SW 1271 (cell line): ENCODE measurements at places on chromosomes 2 and 18.

DNA sequence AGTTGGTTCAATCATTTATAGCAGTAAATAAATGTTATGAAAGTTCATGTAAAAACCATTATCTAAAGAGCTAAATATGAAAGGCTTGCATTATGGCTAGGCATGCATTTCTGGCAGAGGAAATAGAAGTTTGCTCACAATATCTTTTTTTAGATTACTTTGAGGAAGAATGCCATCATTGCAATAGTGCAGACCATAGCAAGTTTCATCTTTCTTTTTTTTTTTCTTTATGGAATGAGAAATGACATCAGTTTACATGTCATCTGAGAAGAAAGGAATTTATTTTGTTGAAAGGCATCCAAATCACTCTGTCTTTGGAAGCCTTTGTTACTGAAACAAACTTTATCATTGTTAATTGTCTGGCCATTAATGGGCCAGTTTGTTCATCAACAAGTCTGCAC, 74.5 kb upstream of the NCKAP5 start:
- no peak for DNase-seq

DNA sequence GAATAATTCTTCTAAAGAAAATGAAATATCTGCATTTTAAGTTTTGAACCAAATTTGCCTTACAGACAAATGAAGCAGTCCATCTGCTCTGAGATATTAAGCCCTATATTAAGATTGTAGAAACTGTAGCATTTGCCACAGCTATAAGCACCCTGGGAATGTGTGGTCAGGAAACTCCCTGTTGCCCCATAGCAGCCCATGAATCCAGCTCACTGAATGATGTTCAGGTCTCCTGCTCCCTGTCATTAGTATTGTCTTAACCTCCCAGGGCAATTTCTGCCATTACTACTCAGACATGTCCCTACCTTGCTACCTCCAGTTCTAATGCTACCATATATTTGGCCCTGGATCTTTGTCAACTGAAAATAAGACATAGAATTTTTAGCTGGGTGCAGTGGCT, 41.1 kb downstream of the CDK15 start:
- no peak for DNase-seq

DNA sequence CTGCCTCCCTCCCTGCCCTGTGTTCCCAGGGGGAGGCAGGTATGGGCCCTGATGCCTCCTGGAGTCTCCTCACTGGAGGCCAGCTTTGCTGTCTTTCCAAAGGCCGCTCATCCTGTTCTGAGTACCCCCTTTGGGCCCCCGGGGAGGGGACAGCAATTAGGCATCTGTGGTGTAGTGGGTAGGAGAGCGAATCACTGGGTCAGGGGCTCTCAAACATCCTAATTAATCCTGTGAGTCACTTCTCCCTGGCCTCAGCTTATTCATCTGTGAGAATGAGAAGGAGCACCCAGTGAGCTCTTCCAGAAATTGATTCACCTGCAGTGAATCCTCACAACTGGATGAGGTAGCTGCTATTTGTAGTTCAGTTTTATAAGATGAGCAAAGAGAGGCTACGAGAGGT, 16.4 kb downstream of the TET3 start:
- DNase-seq: no peak

DNA sequence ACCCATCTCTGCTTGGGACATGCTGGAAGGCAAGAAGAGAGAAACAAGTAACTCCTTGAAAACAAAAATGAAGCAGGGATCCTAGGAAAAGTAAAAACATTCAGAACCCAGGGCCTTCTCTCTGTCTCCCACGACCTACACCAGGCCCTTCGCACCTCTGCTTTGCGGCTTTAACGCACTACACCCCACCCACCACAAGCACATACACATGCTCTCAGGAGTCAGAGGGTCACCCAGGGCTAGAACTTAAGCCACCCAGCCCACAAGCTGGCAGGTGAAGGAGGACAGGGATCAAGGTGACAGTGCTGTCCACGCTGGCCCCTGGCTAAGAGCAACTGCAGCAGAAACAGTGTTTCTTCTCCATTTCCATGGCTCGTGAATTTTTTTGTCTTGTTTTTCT, 72.2 kb downstream of the BCL11A start:
- DNase-seq: no peak

GRCh38 chr2:47088371-47089082, 66.6 kb downstream of the STPG4 start:
- DNase-seq: no peak

DNA sequence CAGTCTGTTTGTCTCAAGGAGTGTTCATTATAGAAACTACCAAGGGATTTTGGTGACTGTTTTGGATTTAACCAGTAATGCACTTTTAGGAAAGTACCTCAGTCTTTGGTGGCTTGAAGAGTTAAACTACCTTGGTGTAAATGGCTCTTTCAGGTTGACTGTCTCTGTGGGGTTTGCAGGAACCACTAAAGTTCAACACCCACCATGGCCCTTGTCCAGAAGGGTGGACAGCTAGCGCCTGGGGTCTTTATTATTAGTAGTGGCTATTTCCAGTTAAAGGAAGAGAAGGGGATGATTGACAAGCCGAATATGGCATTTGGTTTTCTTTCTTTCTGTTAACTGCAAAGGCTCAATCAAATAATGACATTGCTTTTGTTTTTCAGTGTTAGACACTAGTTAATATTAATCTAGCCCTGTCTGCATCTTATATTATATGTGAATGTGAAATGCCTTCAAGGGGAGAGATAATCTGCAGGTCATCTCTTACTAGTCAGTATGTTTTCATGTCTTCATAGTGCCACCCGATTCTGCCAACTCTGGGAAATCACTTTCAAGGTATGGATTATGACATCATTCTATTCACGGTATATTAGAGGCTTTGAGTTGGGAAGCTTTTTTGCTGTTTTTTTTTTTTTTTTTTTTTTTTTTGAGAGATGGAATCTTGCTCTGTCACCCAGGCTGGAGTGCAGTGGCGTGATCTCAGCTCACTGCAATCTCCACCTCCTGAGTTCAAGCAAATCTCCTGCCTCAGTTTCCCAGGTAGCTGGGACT, 56.4 kb downstream of the MAP4K4 start:
- no peak for DNase-seq

- no peak for DNase-seq
These were observed 864 bp downstream of the KLHL29 start for GRCh38 chr2:23385748-23386338.

GRCh38 chr18:51438797-51439350, 241.4 kb upstream of the MEX3C start:
- no peak for DNase-seq

GRCh38 chr2:20168048-20168726, 56.7 kb downstream of the SDC1 start:
- no peak for DNase-seq

- DNase-seq: no peak
These were observed 34.2 kb upstream of the GPC1 start for GRCh38 chr2:240401308-240401707.

GRCh38 chr2:25957743-25958142, 24.6 kb downstream of the KIF3C start:
- no peak for DNase-seq

DNA sequence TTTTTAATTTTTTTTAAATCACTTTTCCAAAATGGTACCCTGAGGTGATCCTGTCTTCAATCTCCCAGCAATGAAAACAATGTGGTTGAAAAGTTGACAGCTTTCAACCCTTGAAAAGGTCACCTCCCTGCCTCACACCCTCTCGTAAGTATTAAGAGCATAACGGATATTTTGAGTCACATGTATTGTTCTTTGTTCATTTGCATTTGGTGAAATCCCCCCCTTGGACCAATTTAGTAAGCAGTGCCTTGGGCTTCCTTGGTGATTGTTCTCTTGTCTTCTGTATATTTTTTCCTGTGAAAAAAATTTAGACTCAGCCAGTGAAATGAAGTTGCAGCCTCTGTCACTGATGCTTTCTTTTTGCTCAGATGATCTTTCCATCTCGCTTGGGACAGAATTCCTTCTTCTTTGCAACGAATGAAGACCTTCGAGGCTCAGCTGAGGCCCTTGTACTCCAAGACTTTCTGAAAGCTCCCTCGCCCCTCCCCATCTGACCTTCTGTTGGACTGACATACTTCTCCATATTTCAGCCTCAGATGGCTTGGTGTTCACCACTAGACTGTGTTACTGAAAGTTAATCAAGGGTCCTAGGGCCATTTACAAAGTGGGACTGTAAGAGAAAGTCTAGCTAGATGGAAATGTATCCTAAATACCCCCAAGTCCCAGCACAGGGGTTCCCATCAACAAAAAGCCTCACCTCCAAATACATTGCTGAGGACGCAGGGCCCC, 158.4 kb downstream of the BCL2 start:
- DNase-seq: no peak

- no peak for DNase-seq
These were observed 491 bp downstream of the L3MBTL4 start for GRCh38 chr18:6414118-6414722.

DNA sequence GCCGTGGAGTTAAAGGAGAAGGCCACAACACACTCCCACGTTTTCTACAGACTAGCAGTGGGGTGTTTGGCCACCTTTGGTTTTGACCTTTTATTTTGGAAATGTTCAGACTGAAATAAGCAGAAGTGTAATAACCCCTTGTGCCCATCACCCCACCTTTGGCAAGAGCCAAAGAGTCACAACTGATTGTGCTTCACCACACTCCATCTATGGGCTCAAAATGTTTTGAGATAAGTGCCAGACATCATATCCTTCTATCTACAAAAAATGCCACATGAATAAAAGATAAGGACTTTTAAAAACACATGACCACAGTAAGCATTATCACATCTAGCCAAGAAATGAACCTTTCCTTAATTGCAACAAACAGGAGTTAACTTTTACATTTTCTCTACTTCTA, 9.9 kb upstream of the GPR35 start:
- DNase-seq: no peak

DNA sequence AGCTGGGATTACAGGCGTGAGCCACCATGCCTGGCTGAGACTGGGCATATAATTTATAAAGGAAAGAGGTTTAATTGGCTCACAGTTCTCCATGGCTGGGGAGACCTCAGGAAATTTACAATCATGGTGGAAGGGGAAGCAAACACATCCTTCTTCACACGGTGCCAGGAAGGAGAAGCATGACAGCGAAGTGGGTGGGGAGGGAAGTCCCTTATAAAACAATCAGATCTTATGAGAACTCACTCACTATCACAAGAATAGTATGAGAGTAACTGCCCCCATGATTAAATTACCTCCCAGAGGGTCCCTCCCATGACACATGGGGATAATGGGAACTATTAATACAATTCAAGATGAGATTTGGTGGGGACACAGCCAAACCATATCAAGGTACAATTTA, 7.8 kb upstream of the LCLAT1 start:
- no peak for DNase-seq

- no peak for DNase-seq
These were observed 78.4 kb upstream of the MEX3C start for GRCh38 chr18:51275712-51276476.

- DNase-seq: no peak
These were observed 38.7 kb upstream of the ANXA4 start for GRCh38 chr2:69703189-69703588.

GRCh38 chr2:148888003-148888501, 13.0 kb downstream of the KIF5C start:
- DNase-seq: no peak

DNA sequence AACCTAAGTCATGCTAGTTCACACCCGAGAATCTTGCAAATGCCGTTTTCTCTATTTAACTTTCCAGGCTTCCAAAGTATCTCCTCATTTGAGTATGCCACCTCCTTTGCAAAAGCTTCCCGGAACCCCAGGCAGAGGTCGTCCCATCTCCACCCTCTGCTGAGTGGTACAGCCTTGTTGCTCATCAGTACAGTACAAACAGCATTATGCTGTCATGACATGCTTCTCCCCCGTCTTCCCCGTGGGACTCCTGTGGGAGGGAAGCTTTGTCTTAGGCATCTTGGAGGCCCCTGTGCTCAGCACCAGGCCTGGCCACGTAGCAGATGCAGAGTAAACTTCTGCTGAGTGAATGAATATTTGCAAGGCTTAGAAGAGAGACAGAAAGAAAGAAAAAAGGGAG, 102.7 kb downstream of the CDCA7 start:
- DNase-seq: no peak

- DNase-seq: no peak
These were observed 52.2 kb upstream of the RIOK3 start for GRCh38 chr18:23400918-23401317.

GRCh38 chr2:9644603-9645002, 13.8 kb upstream of the YWHAQ start:
- DNase-seq: no peak

DNA sequence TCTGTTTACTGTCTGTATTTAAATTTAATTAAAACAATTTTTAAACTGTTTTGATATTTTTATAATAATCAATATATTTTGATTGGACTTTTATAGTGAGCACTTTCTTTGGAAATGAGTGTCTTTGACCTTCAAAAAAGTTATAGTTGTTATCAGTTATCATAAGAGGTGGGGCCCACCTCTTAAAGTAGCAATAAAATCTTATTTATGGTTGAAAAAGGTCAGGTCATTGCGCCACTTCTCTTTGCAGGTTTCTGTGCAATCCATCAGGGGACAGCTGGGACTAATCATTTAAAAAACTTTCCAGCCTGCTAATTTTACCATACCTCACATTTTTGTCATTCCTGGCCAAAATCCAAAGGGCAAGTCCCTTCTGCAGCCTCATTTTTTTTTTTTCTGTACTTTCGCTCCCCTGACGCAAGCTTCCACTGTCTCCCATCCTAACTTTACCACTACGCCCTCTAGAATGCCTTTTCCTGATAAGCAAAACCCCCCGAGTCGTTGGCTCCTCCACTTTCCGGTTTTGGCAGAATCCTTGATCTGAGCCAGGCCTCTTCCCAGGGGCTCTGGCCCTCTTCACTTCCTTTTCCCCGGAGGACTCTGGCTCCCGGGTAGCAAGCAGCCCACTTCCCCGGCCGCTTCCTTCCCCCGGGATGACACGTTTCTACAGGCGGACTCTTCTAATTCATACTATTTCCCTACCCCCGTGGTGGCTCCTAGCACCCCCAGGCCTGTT, 1.1 kb upstream of the SEH1L start:
- DNase-seq: peak; percentile 59

GRCh38 chr2:139850254-139850890, 1070.2 kb upstream of the NXPH2 start:
- no peak for DNase-seq

DNA sequence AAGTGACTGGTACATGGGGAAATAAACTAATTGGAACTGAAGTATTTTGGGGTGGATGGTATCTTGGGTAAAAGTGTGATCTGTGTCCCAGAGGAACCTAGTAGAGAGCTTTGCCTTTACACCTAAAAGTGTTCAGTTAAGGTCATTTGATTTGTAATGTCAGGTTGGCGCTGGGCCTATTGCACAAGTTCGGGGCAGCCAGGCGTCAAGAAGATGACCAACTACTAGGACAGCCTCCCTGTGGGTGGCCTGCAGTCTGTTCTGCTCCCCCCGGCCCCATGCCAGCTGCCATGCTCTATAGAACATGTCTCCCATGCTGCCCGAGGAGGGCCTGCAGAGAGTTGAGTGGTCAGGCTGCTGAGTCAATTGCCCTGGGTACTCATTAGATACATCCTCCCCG, 10.1 kb downstream of the RRM2 start:
- DNase-seq: no peak

GRCh38 chr2:138476940-138477339, 24.6 kb upstream of the SPOPL start:
- no peak for DNase-seq

GRCh38 chr18:42053188-42053781, 98.3 kb downstream of the PIK3C3 start:
- peak; percentile 45 for DNase-seq
